Naive thymus-derived CD4-positive, alpha-beta T cell (primary cell): ENCODE measurements at places on chromosomes 4 and X. TPM values are rescaled to one million over a fixed set of nuclear protein-coding genes. Genes with fewer than 3 reads are reported as not detected.

G3BP2 gene
- 299 TPM for total RNA-seq

MTNR1A gene
- not detected for total RNA-seq

- no peaks in the 10 kb centered on the region for H3K36me3 ChIP-seq
- no peaks in the 10 kb centered on the region for H3K27me3 ChIP-seq
- H3K4me3 ChIP-seq, result no peak overlapping the region
- H3K27ac ChIP-seq, result no peak overlapping the region
These were observed 75.0 kb downstream of the PARM1 start for GRCh38 chr4:75007891-75008290.

AR gene
- 0.15 TPM for total RNA-seq

- no peaks in the 10 kb centered on the region for H3K4me1 ChIP-seq
- H3K27ac ChIP-seq, result no peak overlapping the region
- no peaks in the 10 kb centered on the region for H3K27me3 ChIP-seq
- no peak overlapping the region for H3K4me3 ChIP-seq
These were observed 223.4 kb downstream of the FAM47B start for GRCh38 chrX:35166023-35166422.

TECRL gene
- not detected in 2 replicates for total RNA-seq

DNA sequence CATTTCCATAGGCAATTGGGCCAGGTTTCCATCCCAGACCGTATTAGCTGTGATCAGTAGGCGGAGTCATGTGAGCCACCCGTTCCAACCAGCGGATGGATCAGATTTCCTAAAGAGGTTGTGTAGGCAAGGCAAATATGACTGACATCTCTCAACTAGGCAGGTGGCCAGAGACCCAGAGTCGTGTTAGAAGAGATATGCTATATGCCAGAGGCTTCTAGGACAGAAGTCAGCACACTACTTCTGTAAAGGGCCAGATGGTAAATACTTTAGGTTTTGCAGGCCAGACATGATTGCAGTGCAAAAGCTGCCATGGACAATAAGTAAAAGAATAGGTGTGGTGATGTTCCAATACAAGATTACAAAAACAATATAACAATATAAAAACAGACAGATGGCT, 788.4 kb downstream of the RPA4 start:
- H3K27ac ChIP-seq, result no peak overlapping the region
- no peaks in the 10 kb centered on the region for H3K36me3 ChIP-seq
- DNase-seq, result no peak
- no peaks in the 10 kb centered on the region for H3K27me3 ChIP-seq
- H3K4me3 ChIP-seq, result no peak overlapping the region

DNA sequence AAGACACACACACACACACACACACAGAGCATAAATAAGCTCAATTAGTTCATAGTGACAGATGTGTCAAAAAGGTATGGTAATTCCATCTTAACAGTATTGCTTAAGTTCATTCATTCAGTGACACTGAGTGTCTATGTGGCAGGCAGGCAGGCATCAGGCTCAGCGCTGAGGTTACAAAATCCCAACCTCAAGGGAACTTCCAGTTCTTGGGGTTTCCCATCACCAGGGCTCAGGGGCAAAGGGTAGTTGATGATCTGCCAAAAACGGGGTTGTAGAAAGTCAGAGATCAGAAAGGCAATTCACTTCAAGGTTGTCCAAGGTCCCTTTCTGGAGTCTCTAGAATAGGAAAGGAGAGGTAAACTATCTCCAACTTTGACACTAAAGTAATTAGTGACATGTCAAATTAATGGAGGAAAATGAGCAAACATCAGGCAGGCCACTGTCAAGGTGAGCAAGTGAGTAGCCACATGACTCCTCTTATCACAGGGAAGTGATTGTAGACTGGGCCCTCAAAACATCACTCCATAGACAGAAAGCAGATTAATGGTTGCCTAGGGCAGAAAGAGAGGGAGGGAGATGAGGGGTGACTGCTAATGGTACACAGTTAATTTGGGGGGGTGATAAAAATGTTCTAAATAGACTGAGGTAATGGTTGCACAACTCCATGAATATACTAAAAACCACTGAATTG, 41.8 kb downstream of the GPC4 start:
- no peak overlapping the region for H3K4me3 ChIP-seq
- DNase-seq, result no peak
- H3K4me1 ChIP-seq, result no peaks in the 10 kb centered on the region
- H3K27me3 ChIP-seq, result no peaks in the 10 kb centered on the region
- H3K36me3 ChIP-seq, result no peaks in the 10 kb centered on the region

GRCh38 chrX:56763556-56764152, 34.6 kb downstream of the NBDY start:
- H3K4me1 ChIP-seq, result peaks cover 19% of the 10 kb centered on the region
- no peaks in the 10 kb centered on the region for H3K27me3 ChIP-seq
- H3K4me3 ChIP-seq, result no peak overlapping the region
- DNase-seq, result peak; percentile 89
- peak overlapping the region; percentile 82 for H3K27ac ChIP-seq

TEX11 gene
- total RNA-seq, result not detected

- H3K27me3 ChIP-seq, result no peaks in the 10 kb centered on the region
- DNase-seq, result no peak
- H3K27ac ChIP-seq, result no peak overlapping the region
- no peak overlapping the region for H3K4me3 ChIP-seq
These were observed 113.0 kb downstream of the SPATA18 start for GRCh38 chr4:52164116-52164515.

FAM9B gene
- total RNA-seq, result not detected

DNA sequence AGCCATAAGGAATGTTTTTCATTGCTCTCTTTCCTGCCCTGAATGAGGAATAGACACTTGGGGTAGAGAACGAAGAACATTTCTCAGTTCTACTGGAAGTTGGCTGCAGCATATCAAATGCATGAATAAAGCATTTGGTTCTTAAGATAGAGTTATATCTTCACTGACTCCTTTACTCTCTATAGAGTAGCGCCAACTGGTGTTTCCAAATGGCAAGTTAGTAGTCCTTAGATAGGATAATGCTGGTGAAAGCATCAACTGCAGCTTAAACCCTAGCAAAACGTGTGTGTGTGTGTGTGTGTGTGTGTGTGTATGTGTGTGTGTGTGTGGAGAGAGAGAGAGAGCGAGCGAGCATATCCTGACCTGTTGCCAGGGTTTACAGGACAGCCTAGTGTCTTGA, 62.2 kb upstream of the FRMPD4 start:
- H3K4me3 ChIP-seq, result no peak overlapping the region
- DNase-seq, result no peak
- H3K27ac ChIP-seq, result no peak overlapping the region

DNA sequence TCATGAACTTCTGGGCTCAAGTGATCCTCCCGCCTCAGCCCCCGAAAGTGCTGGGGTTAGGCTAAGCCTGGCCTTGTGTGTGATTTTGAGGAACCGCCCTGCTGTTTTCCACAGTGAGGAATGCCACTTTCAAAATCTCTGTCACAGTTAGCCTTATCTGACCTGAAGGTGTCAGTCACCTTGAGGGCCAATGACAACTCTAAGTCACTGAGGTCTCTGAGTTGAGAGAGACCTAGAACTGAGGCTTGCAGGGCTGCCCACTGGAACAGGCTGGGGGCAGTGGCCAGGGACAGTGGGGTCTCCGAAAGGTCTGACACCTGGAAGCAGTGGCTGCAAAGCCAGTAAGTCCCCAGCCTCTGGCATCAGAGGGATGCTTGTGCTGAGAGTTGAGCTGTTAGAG, 6.1 kb downstream of the TADA2B start:
- H3K36me3 ChIP-seq, result peaks cover 6% of the 10 kb centered on the region
- no peak for DNase-seq
- H3K4me1 ChIP-seq, result peaks cover 38% of the 10 kb centered on the region
- no peak overlapping the region for H3K4me3 ChIP-seq
- no peaks in the 10 kb centered on the region for H3K27me3 ChIP-seq
- H3K27ac ChIP-seq, result no peak overlapping the region

MAGEA10 gene
- not detected for total RNA-seq

SHOX gene
- not detected for total RNA-seq

DNA sequence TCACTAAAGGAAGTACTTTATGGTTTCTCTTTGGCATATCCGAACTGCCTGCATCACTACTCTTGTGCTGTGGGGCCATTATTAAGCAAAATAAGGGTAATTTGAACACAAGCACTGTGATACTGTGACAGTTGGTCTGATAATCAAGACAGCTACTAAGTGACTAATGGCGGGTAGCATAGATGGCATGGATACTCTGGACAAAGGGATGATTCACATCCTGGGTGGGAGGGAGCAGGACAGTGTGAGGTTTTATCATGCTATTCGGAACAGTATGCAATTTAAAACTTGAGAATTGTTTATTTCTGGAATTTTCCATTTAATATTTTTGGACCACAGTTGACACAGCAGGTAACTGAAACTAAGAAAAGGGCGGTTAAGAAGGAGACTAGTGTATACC, 52.6 kb upstream of the CITED1 start:
- no peaks in the 10 kb centered on the region for H3K36me3 ChIP-seq
- H3K27me3 ChIP-seq, result no peaks in the 10 kb centered on the region
- H3K4me1 ChIP-seq, result no peaks in the 10 kb centered on the region
- no peak for DNase-seq
- no peak overlapping the region for H3K27ac ChIP-seq
- H3K4me3 ChIP-seq, result no peak overlapping the region

GRCh38 chrX:153769865-153770600, 6.0 kb downstream of the PLXNB3 start:
- H3K4me1 ChIP-seq, result no peaks in the 10 kb centered on the region
- H3K27me3 ChIP-seq, result no peaks in the 10 kb centered on the region
- no peak for DNase-seq
- no peak overlapping the region for H3K27ac ChIP-seq

CXorf49 gene
- total RNA-seq, result not detected

GRCh38 chr4:7312691-7313090, 120.4 kb downstream of the SORCS2 start:
- no peak for DNase-seq
- H3K27me3 ChIP-seq, result no peaks in the 10 kb centered on the region
- no peak overlapping the region for H3K27ac ChIP-seq
- H3K36me3 ChIP-seq, result no peaks in the 10 kb centered on the region
- H3K4me1 ChIP-seq, result no peaks in the 10 kb centered on the region

ATP1B4 gene
- not detected for total RNA-seq

SOD3 gene
- total RNA-seq, result not detected

GRCh38 chr4:173212379-173212778, 43.8 kb downstream of the GALNT7 start:
- no peaks in the 10 kb centered on the region for H3K27me3 ChIP-seq
- H3K27ac ChIP-seq, result no peak overlapping the region
- H3K4me3 ChIP-seq, result no peak overlapping the region
- DNase-seq, result no peak

NPY1R gene
- total RNA-seq, result not detected in 2 replicates

- H3K27me3 ChIP-seq, result no peaks in the 10 kb centered on the region
- H3K4me1 ChIP-seq, result no peaks in the 10 kb centered on the region
- no peaks in the 10 kb centered on the region for H3K36me3 ChIP-seq
- no peak for DNase-seq
- H3K4me3 ChIP-seq, result no peak overlapping the region
These were observed 267.2 kb downstream of the FBXO8 start for GRCh38 chr4:174016251-174016650.

GRCh38 chr4:122777846-122778673, 45.6 kb downstream of the BBS12 start:
- no peaks in the 10 kb centered on the region for H3K27me3 ChIP-seq
- DNase-seq, result no peak
- H3K36me3 ChIP-seq, result no peaks in the 10 kb centered on the region
- H3K4me1 ChIP-seq, result no peaks in the 10 kb centered on the region
- H3K4me3 ChIP-seq, result no peak overlapping the region

SH3RF1 gene
- 0.08 TPM for total RNA-seq

ITIH6 gene
- total RNA-seq, result not detected

FOXR2 gene
- total RNA-seq, result not detected

ADH1B gene
- total RNA-seq, result not detected

- no peaks in the 10 kb centered on the region for H3K36me3 ChIP-seq
- H3K4me1 ChIP-seq, result no peaks in the 10 kb centered on the region
- no peaks in the 10 kb centered on the region for H3K27me3 ChIP-seq
- DNase-seq, result no peak
- no peak overlapping the region for H3K27ac ChIP-seq
These were observed 1.7 kb upstream of the TRPC5OS start for GRCh38 chrX:111874241-111874640.

TEX13B gene
- total RNA-seq, result not detected

PPP2R2C gene
- total RNA-seq, result not detected

NPY5R gene
- not detected for total RNA-seq

CDX4 gene
- not detected for total RNA-seq

DNA sequence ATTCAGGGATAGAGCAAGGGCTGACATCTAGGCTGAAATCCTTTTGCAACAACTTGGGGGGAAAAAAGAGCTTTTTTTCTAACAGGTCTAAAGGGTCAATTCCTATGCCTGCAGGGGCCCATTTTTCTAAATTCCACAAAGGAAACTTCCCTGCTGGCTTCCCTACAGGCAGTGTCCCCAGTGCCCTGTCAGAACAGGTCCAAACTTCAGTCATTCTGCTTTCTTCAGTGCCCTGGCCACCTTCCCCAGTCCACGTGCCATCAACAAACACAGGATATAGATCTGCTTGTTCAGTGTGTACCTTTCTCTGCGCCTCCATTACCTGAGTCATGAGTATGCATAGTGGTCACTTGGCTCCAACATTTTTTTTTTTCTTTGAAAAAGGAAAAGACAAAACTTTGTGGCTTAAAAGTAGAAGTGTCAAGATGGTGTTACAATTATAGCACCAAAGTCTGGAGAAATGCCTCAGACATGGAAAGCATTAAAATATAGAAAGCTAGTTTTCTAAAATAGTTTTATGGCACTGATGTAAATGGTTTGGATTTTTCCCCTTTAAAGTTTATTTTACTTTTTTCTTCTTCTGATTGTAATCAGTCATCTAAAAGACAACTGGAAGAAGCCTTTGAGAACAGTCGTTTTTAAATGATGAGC, 84.0 kb upstream of the JADE1 start:
- H3K36me3 ChIP-seq, result no peaks in the 10 kb centered on the region
- H3K27me3 ChIP-seq, result no peaks in the 10 kb centered on the region
- H3K4me3 ChIP-seq, result no peak overlapping the region
- no peak overlapping the region for H3K27ac ChIP-seq
- DNase-seq, result no peak

- H3K36me3 ChIP-seq, result no peaks in the 10 kb centered on the region
- H3K4me3 ChIP-seq, result no peak overlapping the region
- H3K27me3 ChIP-seq, result peaks cover 2% of the 10 kb centered on the region
These were observed 90.8 kb downstream of the ZNF330 start for GRCh38 chr4:141311246-141312204.
